ENCODE measurements at places on chromosomes 3 and 15. TPM values are rescaled to one million over a fixed set of nuclear protein-coding genes. Genes with fewer than 3 reads are reported as not detected.

- no peak for DNase-seq
- H3K4me1 ChIP-seq: no peaks in the 10 kb centered on the region
- H3K4me3 ChIP-seq: no peak overlapping the region
- no peaks in the 10 kb centered on the region for H3K36me3 ChIP-seq
Measured at GRCh38 chr15:96106628-96107027, 223.9 kb upstream of the NR2F2 start.

DNA sequence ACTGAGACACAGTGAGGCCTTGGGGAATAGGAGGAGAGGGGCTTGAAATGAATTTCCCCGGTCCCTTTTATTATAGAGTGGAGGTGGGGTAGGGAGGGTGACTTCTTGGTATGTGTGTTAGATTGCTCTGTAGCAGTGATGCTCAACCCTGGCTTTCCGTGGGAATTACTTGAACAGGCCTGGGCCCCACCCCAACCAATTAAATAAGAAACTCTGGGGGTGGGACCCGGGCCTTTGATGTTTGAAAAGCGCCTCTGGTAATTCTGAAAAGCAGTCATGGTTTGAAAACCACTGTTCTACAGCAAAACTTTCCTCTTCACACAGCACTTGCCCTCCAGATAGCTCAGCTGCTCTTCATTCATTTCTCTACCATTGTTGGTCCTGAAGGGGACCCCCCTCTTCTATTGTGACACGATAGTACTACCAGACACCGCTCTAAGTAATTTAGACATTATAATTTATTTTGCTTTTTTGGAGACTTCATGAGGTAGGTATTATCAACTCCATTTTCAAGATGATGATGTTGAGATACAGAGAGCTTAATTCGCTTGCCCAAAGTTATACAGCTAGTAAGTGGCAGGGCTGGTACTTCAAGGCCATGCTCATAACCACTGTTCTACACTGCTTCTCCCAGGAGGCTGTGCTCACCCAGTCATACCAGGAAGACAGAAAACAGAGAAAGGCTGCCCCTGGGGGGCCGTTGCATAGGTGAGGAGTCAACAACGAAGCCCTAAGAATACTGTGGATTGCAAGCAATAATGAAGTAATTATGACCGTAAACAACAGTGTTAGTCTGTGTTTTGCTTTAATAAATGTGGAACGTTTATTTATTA, 176.2 kb downstream of the PEX5L start:
- no peak for DNase-seq
- no peaks in the 10 kb centered on the region for H3K27me3 ChIP-seq
- no peaks in the 10 kb centered on the region for H3K36me3 ChIP-seq
- H3K4me3 ChIP-seq: no peak overlapping the region

- H3K27ac ChIP-seq: no peak overlapping the region
- no peaks in the 10 kb centered on the region for H3K27me3 ChIP-seq
- H3K4me1 ChIP-seq: no peaks in the 10 kb centered on the region
- no peak for DNase-seq
- no peak overlapping the region for H3K4me3 ChIP-seq
Measured at GRCh38 chr15:77436822-77437221, 16.1 kb downstream of the HMG20A start.

DNA sequence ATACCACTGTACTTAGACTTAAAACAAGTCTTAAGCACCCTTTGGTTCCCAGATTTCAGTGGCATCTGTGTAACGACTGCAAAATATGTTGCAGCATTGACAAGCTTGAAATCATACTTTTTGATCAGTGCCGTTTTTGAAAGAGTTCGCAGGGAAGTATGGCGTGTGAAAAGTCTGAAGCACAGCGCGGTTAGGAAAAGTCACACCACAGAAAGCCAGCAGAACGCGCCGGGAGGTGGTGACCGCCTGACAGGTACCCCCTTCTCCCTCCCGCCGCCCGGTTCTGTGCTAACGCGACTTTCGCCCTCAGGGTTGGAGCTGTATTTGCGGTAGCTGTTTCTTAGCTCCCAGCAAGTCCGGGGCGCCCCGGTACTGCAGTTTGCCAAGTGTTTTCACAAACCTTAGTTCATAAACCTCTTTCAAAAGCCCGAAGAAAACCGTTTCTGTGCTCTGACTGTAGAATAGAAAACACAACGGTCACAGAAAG, 481 bp upstream of the CRYBG3 start:
- no peaks in the 10 kb centered on the region for H3K4me1 ChIP-seq
- peaks cover 22% of the 10 kb centered on the region for H3K27me3 ChIP-seq
- H3K4me3 ChIP-seq: peak overlapping the region; percentile 82
- no peak overlapping the region for H3K27ac ChIP-seq
- no peak for DNase-seq

- peaks cover 5% of the 10 kb centered on the region for H3K4me1 ChIP-seq
- no peak overlapping the region for H3K4me3 ChIP-seq
- no peaks in the 10 kb centered on the region for H3K36me3 ChIP-seq
- no peak overlapping the region for H3K27ac ChIP-seq
- DNase-seq: no peak
Measured at GRCh38 chr3:12440927-12441714, 43.2 kb upstream of the TSEN2 start.

LIPC gene
- not detected for total RNA-seq

DNA sequence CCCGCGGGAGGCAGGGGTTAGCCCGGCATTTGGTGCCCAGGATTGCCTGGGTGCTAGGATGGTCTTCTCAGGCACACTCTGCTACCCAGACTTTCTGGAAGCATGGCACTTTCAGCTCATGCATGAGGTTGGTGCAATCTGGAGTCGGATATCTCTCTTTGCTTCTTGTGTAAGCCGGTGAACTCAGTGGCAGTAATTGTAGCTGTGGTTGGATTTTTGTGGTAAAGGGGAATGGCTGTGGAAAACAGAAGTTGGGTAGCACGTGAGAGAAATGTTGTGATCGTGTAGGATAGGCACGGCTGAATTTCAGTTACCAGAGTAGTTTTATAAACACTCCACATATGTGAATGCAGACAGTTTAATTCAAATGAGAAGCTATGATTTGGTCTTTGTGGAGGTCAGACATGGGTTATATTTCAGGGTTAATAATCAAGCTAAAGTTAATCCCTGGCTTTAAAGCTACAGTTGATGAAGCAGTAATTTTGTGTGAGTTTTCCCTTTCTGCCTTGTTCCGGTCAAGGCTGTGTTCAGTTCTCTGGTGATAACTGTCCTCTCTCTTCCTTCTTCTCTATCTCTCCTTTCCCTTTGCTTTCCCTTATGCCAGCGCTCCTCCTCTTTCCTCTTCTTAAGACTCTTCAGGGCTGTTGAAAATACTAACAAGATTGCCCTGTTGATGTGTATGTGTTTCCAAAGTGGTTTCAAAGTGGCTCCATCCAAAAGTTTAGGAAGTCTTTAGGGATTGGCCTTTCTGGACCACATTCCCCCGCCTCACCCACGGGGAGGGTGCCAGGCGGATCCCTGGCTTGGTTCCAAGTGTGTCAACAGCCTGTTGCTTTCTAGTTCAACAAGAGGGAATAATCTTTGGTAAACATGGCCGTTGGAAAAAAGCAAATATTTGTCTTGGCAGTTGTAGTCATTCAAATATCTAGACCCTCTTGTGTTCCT, 404.6 kb upstream of the C2CD4B start:
- no peaks in the 10 kb centered on the region for H3K36me3 ChIP-seq
- H3K27ac ChIP-seq: no peak overlapping the region
- no peaks in the 10 kb centered on the region for H3K27me3 ChIP-seq
- no peaks in the 10 kb centered on the region for H3K4me1 ChIP-seq

DNA sequence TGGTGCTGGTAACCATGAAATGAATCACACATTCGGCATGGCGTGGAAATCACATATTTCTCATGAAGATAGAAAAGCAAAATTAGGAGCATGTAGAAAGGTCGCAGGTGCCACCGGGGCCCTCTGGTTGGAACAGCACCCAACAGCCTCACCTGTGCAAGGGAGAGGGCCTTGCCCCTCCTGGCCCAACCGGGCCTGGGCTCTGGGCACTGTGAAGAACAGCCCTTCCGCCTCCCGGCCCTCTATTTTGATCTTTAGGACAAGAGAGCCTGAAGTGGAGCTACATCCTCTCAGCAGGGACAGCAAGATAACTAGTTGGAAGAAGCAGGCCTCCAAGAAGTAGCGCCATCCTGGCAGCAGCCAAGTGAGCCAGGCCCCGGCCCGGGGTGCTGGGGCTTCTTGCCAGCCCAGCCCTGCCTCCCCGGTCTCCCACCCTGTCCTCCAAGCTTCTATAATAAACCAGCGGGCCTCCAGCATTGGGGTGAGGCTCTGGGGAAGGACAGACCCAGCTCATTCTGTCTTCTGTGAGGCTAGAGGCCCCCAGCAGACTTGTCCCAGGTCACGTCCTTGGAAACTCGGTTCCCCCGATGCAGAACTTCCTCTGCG, 46.1 kb upstream of the FGD5 start:
- no peaks in the 10 kb centered on the region for H3K27me3 ChIP-seq
- H3K36me3 ChIP-seq: no peaks in the 10 kb centered on the region
- no peak overlapping the region for H3K27ac ChIP-seq
- peaks cover 16% of the 10 kb centered on the region for H3K4me1 ChIP-seq
- no peak overlapping the region for H3K4me3 ChIP-seq

GRCh38 chr3:117853923-117854668, 1144.5 kb downstream of the TUSC7 start:
- no peak overlapping the region for H3K27ac ChIP-seq
- no peaks in the 10 kb centered on the region for H3K4me1 ChIP-seq
- H3K4me3 ChIP-seq: no peak overlapping the region
- DNase-seq: no peak
- H3K36me3 ChIP-seq: no peaks in the 10 kb centered on the region

ZNF502 gene
- total RNA-seq: 3.5 TPM
